ENCODE measurements at places on chromosomes 6 and 20.

GRCh38 chr6:166955865-166956443 lies 396 bp downstream of the RNASET2 start:
- no peak for DNase-seq

- no peak for DNase-seq
Observed at GRCh38 chr6:102742754-102743356, 1349.3 kb downstream of the GRIK2 start.

GRCh38 chr6:30885481-30885998 lies 1.2 kb downstream of the DDR1 start:
- no peak for DNase-seq

- no peak for DNase-seq
Observed at GRCh38 chr6:90490030-90490716, 96.7 kb downstream of the MAP3K7 start.

- no peak for DNase-seq
Observed at GRCh38 chr6:11522812-11523605, 14.5 kb upstream of the TMEM170B start.

DNA sequence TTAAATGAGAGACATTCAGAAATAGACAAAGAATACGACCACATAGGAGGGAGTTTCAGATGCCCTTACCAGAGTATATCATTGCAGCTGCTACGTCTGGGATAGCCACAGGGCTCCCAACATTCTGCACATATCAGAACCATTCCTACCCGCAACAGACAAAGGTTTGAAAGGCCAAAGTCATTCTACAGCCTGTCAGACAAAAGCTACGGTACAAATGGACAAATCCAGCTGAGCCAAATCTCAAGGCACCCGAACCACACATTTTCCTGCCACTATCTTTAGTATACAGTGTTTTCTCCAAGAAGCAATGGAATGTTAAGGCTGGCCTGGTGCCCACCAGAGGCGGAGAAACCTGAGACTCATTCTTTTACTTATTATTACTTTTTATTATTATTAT lies 30.5 kb upstream of the LYRM2 start:
- DNase-seq, result no peak

DNA sequence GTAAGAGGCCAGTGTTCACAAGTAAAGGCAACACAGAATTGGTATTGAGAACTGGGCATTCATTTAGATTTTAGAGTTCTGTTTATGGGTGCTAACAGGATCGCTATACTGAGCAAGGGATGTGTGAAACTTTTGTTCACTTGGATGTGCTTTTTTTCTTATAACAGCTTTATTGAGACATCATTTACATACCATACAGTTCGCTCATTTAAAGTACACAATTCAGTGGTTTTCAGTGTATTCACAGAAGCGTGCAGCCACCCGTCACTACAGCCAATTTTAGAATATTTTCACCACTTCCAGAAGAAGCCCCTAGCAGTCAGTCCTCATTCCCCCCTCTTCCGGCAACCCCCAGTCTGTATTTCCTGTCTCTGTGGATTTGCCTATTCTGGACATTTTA lies 48.7 kb downstream of the GFRA4 start:
- no peak for DNase-seq
